ENCODE measurements at places on chromosomes 16 and 17. TPM values are rescaled to one million over a fixed set of nuclear protein-coding genes. Genes with fewer than 3 reads are reported as not detected.

- H3K36me3 ChIP-seq: peaks cover 18% of the 10 kb centered on the region
- no peak for DNase-seq
These were observed 395 bp downstream of the STXBP4 start for GRCh38 chr17:54968988-54969332.

- DNase-seq: peak; percentile 80
- peaks cover 7% of the 10 kb centered on the region for H3K36me3 ChIP-seq
- H3K4me3 ChIP-seq: peak overlapping the region; percentile 55
- no peaks in the 10 kb centered on the region for H3K27me3 ChIP-seq
These were observed 57.2 kb upstream of the CACNG5 start for GRCh38 chr17:66777689-66778225.

DNA sequence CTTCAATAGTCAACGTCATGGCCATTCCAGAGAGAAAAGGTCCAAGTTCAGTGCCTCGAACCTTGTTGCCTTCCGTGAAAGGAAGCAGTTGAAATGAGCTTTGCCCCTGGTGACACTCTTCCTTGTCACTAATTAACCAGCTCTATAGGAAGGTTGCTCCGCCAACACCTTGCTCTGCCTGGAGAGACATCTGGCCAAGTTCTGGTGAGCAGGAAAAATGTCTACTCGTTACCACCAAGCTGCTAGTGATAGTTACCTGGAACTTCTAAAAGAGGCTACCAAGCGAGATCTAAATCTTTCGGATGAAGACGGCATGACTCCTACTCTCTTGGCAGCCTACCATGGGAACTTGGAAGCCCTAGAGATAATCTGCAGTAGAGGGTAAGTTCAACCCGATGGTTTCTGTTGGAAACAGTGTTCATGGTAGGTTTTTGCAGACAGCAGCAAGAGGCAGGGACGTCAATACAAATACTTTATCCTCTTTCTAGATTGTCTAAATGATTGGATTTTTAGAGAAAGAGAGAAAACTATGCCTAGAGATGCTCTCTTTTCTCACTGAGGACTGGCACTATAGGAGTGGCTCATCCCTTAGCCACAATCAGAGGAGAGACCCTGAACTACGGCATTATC is at the start of gene ANKS4B:
TSS of gene ANKS4B (plus strand) at position 179 of the 630 bp plus-strand sequence. CDS start at position 218, 39 bp downstream.
- no peak for DNase-seq
- H3K27me3 ChIP-seq: no peaks in the 10 kb centered on the region
- H3K4me3 ChIP-seq: no peak within 1 kb of the TSS
- H3K4me1 ChIP-seq: no peaks in the 10 kb centered on the region
- H3K27ac ChIP-seq: no peak within 1 kb of the TSS
- no peaks in the 10 kb centered on the region for H3K36me3 ChIP-seq

DNA sequence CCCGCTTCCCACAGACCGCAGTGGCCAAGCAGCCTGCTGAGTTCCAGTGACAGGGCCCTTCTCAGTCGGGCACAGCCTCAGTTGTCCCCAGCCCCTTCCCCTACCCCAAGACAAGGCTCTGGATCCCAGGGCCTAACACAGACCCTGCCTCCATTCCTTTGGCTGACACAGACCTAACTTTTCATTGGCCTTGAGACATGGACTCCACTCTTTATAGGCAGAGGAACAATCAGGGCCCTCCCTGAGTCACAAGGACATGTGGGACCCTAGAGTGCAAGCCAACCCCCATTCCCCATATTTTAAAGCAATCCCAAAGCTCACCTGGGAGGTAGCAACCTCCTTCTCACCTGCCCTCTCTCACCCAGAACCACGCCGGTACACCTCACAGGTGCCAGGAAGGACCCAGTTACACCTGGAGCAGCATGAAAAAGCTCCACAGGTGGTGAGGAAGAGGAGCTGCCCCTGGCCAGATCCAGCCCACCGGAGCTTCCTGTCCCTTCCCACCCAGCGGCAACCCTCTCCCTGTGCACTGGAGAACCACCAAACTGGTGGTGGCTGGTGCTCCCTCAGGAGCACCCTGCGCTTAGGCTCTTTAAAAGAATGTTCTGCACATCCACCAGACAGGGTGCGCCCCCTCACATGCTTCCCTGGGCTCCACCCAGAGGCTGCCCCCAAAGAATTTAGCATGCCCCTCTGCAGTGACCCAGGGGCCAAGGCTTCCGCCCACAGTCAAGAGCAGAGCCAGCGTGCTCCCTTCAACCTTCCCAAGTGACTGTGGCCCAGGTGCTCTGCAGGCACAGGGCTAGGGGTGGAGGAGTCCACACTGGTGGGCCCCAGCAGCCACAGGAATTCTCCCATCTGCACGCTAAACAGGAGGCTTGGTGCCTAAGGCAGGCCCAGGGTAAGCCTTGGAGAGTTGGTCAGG is 3.4 kb downstream of the MNT start:
- DNase-seq: no peak
- H3K27me3 ChIP-seq: no peaks in the 10 kb centered on the region
- H3K27ac ChIP-seq: peak overlapping the region; percentile 99
- H3K36me3 ChIP-seq: no peaks in the 10 kb centered on the region

GRCh38 chr17:10058921-10059683 is 139.3 kb downstream of the GAS7 start:
- no peak overlapping the region for H3K4me3 ChIP-seq
- H3K36me3 ChIP-seq: no peaks in the 10 kb centered on the region
- DNase-seq: no peak

OR3A3 gene
- not detected for total RNA-seq

DNA sequence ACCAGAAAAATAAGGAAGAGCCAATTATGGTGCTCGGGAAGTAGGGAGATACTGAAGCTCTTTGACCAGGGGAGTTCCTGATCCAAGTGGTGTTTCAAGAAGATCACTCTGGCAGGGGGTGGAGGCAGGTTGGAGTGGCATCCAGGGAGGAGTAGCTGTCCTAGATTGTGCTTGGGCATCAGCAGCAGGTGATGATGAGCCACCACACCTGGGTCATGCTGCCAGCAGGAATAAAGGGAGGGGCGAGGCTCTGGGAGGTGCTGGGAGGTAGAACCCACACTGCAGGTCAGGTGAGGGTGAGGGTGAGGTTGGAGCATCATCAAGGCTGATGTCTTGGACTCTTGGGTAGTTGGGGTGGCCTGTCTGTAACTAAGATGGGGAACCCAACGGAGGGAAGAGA is 35.4 kb upstream of the ADGRG1 start:
- H3K27ac ChIP-seq: no peak overlapping the region
- peaks cover 3% of the 10 kb centered on the region for H3K36me3 ChIP-seq
- DNase-seq: no peak
- 0 out of 2 replicates have a peak, but pooled peaks cover 3% of the 10 kb centered on the region for H3K4me1 ChIP-seq
- H3K27me3 ChIP-seq: peaks cover 26% of the 10 kb centered on the region
- H3K4me3 ChIP-seq: no peak overlapping the region

FOXN1 gene
- total RNA-seq: not detected

- H3K36me3 ChIP-seq: no peaks in the 10 kb centered on the region
- no peaks in the 10 kb centered on the region for H3K27me3 ChIP-seq
- no peak for DNase-seq
These were observed 195.5 kb downstream of the TOX3 start for GRCh38 chr16:52351451-52351850.

GRCh38 chr16:28511801-28512789 is 5.5 kb upstream of the IL27 start:
- no peak for DNase-seq
- no peaks in the 10 kb centered on the region for H3K27me3 ChIP-seq
- no peak overlapping the region for H3K4me3 ChIP-seq
- 0 out of 2 replicates have a peak, but pooled peaks cover 3% of the 10 kb centered on the region for H3K4me1 ChIP-seq
- no peaks in the 10 kb centered on the region for H3K36me3 ChIP-seq

DNA sequence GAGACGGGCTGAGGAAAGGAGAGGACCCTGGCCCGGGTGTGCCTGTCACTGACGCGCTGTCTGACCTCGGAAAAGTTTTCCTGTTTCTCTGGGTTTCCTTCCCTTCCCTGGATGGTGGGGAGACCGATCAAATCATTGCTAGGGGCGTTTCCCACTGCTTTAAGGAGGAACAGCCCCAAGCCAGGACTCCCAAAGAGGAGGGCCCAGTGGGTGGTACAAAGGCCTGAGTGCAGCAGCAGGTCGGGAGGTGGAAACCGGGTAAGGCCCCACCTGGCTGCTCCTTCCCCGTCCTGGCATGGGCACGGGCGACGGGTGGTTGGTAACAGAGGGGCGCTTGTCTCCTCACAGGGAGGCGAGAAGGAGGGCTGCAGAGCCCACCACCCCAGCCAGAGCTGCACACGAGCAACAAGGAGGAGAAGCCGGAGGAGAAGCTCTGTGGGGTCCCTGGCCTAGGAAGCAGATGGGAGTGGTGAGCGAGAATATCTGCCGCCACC is 2.2 kb downstream of the SRL start:
- H3K4me3 ChIP-seq: no peak overlapping the region
- peaks cover 6% of the 10 kb centered on the region for H3K36me3 ChIP-seq
- DNase-seq: no peak
- no peak overlapping the region for H3K27ac ChIP-seq
- H3K4me1 ChIP-seq: peaks cover 25% of the 10 kb centered on the region
- H3K27me3 ChIP-seq: no peaks in the 10 kb centered on the region
